ENCODE measurements at places on chromosomes 2 and 18.
A peak's percentile ranks its signal among the peaks of the same experiment; 100 is the strongest.

DNA sequence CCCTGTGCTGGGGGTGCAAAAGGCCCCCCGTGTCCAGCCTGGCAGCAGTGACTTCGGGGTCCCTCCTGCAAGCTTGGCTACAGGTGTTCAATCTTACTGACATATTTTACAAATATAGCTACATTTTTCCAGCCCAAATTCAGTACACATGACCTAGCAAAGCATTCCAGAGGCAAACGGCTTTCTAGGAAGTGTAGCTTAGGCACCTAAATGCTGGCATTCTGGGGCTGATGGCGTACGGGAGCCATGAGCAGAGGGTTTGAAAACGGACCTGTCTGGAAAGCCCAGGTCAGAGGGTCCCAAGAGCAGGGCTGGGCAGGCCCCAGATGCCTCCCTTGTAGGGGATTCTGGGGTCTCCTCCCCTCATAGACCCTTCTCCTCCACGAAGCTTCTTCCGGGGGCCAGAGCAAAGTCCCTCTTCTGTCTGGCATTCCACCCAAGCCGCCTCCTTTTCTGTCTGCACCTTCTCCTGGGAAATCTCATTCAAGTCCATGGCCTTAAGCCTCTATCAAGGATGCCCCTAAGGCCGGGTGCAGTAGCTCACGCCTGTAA is 63.3 kb upstream of the ASAP2 start:
- no peak for DNase-seq

GRCh38 chr2:137348301-137348700 is 583.0 kb downstream of the THSD7B start:
- peak; percentile 84 for DNase-seq

- no peak for DNase-seq
Measured at GRCh38 chr2:190513877-190514276, 20.6 kb downstream of the NEMP2 start.

DNA sequence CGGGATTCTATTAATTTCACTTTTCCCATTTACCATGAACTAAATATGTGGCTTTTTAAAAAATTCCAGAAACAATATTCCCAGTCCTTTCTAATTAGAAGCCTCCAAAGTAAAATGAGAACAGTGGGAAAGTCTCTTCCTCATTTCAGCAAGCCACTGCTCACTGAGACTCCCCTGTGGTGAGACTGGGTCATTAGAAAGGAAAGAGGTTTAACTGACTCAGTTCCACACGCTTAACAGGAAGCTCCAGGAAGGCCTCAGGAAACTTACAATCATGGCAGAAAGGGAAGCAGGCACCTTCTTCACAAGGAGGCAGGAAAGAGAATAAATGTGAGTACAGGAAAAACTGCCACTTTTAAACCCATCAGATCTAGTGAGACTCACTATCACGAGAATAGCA is 258.9 kb upstream of the CHAC2 start:
- no peak for DNase-seq

GRCh38 chr2:134446383-134447017 is 192.6 kb downstream of the MGAT5 start:
- no peak for DNase-seq

DNA sequence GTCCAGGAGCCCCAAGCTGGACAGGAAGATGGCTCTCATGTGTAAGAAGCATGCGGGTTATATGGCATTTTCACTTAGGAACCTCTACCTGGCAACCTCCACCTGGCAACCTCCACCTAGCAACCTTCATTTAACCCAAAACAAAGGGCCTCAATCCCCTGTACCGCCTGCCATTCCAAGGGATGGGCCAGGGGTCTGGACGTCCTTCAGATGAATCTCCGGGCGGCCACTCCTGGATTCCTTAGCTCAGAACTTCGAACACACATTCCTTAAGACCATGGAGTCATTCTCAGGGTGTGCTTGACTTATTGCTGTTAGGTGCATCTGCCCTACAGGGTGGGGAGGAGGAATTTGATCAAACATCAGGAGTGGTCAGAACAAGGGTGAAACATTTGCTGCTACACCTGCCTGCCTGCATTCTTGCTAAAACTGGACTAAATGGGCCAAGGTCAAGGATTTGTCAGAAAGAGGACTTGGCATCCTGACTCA is 277.6 kb downstream of the PHLPP1 start:
- DNase-seq = no peak

DNA sequence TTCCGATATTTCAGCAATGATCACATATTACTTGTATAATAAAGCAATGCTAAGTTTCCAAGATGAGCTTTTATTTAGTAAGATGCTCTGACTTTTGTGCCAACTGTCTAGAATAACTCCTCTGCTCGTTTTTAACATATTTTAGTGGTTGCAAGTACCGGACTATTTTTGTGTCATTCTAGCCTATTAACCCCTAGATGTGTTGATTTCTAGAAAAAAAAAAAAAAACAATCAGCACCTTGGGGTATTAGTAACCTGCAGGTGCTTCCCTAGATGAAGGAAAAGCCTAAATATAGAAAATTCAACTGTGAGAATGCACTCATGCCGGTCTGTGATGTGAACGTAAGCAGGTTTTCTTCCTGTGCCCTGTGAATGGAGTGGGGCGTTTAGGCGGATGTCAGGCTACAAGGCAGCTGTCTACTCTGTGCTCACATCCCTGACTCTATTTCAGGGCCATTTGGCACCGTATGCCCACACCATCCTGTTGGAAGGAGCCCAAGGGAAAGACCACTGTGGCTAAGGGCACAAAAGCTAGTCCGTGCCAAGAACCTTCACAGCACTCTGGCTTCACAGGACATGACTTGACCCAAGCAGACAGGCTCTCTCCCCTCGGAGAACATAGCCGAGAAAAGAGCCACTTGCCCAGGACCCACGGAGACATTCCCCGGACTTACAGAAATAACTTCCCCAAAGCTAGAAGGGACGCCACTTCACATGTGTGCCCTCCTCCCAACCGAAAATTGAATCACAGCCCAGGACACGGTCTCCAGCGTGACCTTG is 60.9 kb upstream of the AGAP1 start:
- no peak for DNase-seq

GRCh38 chr2:148049284-148049683 is 28.4 kb downstream of the MBD5 start:
- no peak for DNase-seq

GRCh38 chr2:23904692-23905091 is 22.2 kb downstream of the ATAD2B start:
- no peak for DNase-seq

- DNase-seq = no peak
Measured at GRCh38 chr2:153354377-153354776, 124.2 kb downstream of the RPRM start.

GRCh38 chr18:49495076-49495475 is 8.0 kb upstream of the C18orf32 start:
- no peak for DNase-seq

DNA sequence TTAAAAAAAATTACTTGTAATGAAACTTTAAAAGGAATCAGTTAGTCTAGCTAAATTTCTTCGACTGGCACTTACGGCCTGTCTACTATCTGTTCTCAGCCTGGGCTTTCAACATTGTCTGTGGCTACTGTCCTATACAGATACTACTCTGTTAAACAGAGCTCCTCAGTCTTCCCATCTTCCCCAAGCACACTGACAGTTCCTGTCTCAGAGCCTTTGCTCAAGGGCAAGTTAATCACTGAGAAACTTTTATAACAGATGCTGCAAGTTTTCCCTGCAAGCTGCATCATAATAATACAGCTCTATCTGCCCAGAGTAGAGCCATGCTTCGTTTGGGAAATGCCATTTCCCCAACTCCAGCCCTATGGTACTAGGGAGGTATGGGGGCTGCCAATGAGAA is 11.3 kb upstream of the YPEL5 start:
- DNase-seq = no peak

Measured in DMS79 treated with DMSO at 0.1 percent for 48 hours (cell line).